ENCODE measurements at places on chromosomes 1 and 21.

- no peak for DNase-seq
Observed at GRCh38 chr1:49694251-49694827, 329.4 kb downstream of the AGBL4 start.

DNA sequence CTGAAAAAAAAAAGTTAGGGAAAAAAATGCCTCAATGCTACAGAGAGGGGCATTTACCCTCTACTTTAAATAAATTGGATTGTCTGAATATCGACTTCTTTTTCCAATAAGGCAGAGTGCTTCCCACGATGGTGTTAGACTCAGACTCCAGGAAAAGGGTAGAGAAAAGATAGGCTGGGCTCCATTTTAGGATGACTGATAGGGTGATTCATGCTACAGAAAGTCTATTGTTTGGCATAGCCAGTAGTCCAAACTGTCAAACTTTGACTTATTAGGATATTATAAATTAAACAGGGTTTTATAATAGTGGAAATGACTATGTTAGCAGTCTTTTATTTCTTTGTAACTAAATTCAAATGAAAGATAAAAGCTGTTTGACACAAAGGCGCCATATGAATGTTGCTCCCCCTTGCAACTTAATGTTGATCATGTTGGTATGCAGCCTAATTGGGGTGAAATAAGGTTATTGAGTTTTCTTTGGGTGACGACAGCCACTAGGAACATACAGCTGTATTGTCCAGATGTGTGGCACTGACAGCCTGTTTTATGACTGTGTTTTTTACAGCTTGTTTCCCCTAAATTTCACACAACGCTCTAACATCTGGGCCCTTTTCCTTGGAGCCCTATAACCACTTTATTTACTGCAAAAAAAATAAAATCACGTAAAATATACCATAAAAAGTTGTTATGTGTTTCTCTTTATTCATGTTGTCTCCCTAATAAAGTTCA, 69.3 kb downstream of the SPAG17 start:
- DNase-seq: no peak

DNA sequence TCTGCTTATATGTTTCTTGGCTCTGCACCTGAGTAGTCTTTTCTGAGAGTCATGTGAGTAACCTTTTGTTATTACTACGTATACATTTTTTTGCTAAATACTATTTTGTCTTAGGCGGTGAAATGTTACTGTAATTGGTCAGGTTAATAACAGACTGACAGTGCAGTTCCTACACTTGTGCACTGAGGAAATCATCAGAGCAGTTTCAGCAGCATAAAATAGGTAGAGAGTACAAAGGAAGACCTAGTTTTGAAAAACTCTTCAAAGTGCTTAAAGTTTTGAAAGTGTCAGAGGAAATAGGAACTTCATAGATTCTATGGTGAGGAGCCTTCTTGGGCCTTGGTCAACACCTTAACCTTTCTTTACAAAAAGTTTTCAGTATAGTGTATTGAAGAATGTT, 11.1 kb downstream of the ATF6 start:
- no peak for DNase-seq

- DNase-seq: no peak
Observed at GRCh38 chr1:211603191-211603701, 24.3 kb upstream of the SLC30A1 start.

GRCh38 chr1:117821774-117822482, 107.5 kb downstream of the GDAP2 start:
- no peak for DNase-seq

DNA sequence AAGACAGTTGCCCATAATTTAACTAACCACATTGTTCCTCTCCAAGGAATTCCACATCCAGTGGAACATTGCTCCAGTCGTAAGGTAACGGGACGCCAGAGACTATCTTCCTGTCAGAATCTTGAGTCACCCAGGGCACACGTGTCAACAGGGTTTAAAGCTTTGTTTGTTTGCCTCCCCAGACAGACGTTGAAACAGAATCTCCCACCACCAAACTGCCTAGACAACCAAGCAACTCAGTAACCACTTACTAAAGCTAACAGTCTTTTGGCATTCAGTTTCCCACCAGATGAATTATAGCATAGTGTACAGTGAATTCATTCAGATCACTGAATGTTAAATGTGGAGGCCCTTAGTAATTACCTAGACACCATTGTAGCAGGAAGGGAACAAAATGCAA, 439.5 kb downstream of the PLPP3 start:
- no peak for DNase-seq

DNA sequence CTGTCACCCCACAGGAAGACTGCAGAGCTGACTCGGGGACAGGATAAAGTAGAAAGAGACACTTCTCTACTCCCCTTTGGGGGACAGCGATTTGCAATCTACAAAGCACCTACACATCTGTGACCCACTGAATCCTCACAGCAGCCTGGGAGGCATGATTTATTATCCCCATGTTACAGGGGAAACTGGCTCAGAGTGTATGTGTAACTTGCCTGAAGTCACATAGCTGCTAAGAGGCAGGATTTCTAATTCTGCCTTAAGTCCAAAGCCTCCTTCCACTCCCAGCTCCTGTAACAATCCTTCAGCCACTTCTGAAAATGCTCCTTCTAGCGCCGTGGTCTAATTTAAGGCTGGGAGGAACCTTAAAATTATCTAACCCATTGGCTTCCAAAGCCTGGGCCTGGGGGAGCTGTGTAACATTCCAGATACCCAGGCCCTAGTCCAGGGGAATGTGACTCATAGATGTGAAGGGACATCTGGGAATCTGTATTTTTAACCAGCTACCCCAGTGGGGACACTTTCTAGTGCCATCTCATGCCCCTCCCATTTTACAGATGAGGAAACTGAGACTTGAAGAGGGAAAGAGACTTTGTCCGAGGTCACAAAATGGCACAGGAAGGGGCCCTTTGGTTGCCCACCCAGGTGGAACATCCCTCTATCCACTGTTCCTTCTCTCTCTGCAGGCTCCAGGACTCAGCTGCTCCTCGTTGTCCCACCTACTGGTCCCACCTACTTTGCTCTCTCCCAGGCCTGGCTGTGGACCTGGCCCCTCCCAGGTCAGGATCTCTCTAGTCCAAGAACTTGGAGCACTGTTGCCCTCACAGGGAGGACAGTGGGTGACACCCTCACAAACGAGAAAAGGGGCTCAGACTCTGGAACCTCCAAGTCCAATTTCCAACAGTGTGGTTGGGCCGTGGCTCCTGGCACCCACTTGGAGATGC, 48.9 kb downstream of the AHDC1 start:
- no peak for DNase-seq

DNA sequence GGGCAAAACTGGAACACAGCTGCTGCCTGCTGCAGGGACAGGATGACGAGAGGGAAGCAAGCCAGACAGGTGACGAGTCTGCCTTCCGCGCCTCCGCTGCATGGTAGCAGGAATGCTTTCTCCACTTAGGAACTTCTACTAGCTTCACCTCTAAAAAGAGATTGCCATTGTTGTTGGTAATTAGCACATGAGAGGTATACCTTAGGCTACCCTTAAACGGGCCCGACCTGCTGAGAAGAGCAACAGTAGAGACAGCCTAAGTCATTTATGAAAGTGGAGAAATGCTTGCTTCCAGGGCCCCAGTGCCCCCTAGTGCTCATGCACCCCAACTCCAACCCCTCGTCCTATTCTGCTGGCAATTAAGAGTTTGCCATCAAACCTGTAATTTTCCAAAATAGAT, 96.9 kb upstream of the AKT3 start:
- DNase-seq: peak; percentile 8

DNA sequence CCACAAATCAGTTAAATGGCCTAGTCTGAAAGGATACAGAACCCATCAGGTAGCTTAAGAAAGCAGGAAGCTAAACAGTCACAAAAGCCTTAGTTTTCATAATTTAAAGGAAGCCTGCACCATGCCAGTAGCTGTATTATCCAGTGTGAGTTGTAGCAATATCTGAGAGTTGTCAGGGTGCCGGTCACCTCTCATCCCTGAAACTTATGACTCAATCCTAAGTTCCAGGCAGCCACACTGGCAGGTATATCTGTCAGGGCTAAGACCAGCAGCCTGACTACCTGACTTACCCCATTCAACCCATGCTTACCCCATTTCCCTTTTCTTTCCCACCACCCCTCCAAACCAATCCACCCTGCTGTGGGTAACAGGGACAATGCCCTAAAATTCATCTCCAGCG, 37.8 kb upstream of the LPAR3 start:
- DNase-seq: no peak

DNA sequence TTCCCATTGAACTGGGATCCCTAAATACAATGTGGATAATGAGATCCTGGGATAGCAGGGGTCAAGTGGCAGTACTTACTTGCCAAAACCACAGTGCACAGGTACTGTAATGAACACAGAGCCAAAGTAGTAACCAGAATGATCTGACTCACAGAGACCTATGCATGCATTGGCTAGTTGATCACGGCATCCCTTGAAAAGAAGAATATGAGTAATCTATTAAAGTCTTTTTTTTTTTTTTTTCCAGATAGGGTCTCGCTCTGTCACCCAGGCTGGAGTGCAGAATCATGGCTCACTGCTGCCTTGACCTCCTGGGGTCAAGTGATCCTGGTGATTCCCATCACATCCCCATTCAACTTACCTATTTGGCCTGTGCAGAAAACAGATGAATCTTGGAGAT, 29.4 kb upstream of the EIF4G3 start:
- DNase-seq: no peak

- DNase-seq: no peak
Observed at GRCh38 chr1:53122961-53123413, 19.5 kb downstream of the SLC1A7 start.

DNA sequence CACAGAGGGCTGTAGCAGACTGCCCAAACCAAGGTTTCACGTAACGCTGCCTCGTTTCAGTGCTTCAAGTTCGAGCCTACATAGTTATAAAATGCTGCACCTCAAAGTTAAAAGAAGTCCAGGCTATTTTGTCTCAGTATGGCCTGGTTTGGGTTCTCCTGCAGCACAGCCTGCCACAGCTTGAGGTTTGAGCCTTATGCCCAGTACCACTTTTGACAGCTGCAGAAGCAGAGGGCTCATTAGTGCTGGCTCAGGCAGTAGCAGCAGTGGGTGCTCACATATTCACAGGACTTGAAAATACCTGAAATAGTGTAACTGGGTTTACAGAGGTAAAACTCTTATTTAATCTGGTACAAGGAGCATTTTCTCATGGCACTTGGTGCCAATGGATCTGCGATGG, 15.3 kb downstream of the SPATA46 start:
- no peak for DNase-seq

GRCh38 chr1:24285231-24285630, 33.9 kb upstream of the GRHL3 start:
- no peak for DNase-seq

DNA sequence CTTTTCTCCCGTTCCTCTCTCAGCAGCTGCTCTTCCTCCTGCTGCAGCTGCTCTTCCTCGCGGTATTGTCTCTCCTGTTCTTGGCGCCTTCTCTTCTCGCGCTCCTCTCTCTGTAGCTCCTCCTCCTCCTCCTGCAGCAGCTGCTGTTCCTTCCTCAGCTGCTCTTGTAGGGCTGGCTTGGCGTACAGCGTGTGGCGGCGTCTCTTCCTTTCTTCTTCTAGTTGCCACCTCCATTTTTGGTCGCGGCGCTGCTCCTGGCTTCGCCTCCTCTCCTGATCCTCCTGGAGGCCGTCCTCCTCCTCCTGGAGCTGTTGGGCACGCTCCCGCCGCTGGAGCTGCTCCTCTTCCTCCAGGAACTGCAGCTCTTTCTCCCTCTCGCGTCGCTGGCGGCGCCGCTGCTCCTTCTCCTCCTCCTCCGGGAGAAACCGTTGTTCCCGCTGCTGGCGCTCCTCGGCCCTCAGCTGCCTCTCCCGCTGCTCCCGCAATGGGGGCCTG, 4.8 kb downstream of the TCHH start:
- DNase-seq: no peak

- no peak for DNase-seq
Observed at GRCh38 chr1:76006234-76006633, 68.3 kb upstream of the ST6GALNAC3 start.

DNA sequence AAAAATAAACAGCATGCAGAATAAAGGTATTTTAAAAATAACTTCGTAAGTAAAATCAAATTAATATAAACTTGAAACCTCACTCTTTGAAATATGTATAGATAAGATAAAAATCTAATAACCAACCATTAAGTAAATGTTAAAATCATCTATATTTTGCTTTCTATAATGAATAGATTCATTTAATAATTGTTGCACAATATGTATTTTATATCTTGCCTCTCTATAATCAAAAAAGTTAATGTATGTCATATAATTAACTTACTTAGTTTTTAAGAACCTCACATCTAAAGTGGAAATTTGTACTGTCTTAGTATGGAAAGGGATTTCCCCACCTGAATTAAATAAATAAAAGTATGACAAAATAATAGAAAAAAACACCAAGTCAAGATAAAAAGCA, 42.4 kb upstream of the RBM34 start:
- no peak for DNase-seq

GRCh38 chr1:248596615-248597014, 885 bp downstream of the OR2T10 start:
- DNase-seq: no peak

GRCh38 chr1:112397841-112398240, 1.8 kb downstream of the CTTNBP2NL start:
- DNase-seq: no peak

- DNase-seq: no peak
Observed at GRCh38 chr1:223836586-223836985, 9.2 kb downstream of the TP53BP2 start.

DNA sequence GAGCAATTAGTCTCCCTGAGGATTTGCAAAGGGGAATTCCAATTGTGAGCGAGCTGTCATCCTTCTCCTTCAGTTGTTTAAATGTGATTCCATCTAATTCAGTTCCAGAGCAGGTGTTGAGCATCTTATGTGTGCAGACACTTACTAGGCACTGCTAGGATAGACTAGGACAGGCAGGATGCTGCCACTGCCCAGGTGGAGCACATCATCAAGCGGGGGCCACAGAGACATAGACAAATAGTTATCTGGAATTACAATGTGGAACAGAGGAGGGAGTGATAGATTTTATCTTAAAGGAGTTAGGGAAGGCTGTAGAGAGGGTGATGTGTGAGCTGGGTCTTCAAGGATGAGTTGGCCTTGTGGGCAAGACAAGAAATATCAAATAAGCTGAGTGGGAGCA, 55.9 kb downstream of the CDC7 start:
- no peak for DNase-seq

GRCh38 chr1:33367485-33368405, 46.8 kb upstream of the A3GALT2 start:
- peak; percentile 72 for DNase-seq
